ENCODE measurements at places on chromosomes 6 and 20. TPM values are rescaled to one million over a fixed set of nuclear protein-coding genes. Genes with fewer than 3 reads are reported as not detected.
A peak's percentile ranks its signal among the peaks of the same experiment; 100 is the strongest.

- no peak for DNase-seq
- H3K27me3 ChIP-seq, result no peaks in the 10 kb centered on the region
- no peaks in the 10 kb centered on the region for H3K4me1 ChIP-seq
- no peaks in the 10 kb centered on the region for H3K36me3 ChIP-seq
- H3K4me3 ChIP-seq, result no peak overlapping the region
- H3K27ac ChIP-seq, result no peak overlapping the region
These were observed 43.2 kb upstream of the MC3R start for GRCh38 chr20:56205346-56205745.

Gene HDGFL1
- total RNA-seq, result not detected

Gene EYA2
- total RNA-seq, result 4.2 TPM

Gene TREM2
- total RNA-seq, result 1.4 TPM

GRCh38 chr6:87907521-87907920 is 140.1 kb upstream of the SPACA1 start:
- no peaks in the 10 kb centered on the region for H3K36me3 ChIP-seq
- H3K27ac ChIP-seq, result no peak overlapping the region
- no peaks in the 10 kb centered on the region for H3K27me3 ChIP-seq

DNA sequence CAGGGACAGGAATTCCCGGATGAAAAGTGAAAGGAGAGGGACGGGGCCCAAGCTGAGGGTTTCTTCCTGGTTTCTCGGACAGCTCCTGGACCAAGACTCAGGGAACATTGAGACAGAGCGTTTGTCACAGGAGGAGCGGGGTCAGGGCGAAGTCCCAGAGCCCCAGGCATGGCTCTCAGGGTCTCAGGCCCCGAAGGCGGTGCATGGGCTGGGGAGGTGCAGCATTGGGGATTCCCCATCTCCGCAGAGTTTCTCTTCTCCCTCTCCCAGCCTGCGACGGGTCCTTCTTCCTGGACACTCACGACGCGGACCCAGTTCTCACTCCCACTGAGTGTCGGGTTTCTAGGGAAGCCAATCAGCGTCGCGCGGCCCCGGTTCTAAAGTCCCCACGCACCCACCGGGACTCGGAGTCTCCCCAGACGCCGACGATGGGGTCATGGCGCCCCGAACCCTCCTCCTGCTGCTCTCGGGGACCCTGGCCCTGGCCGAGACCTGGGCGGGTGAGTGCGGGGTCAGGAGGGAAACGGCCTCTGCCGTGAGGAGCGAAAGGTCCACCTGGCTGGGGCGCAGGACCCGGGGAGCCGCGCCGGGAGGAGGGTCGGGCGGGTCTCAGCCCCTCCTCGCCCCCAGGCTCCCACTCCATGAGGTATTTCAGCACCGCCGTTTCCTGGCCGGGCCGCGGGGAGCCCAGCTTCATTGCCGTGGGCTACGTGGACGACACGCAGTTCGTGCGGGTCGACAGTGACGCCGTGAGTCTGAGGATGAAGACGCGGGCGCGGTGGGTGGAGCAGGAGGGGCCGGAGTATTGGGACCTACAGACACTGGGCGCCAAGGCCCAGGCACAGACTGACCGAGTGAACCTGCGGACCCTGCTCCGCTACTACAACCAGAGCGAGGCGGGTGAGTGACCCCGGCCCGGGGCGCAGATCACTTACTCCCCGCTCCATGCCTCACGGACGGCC is 54.6 kb upstream of the POLR1H start:
- no peaks in the 10 kb centered on the region for H3K27me3 ChIP-seq
- peak; percentile 38 for DNase-seq
- H3K36me3 ChIP-seq, result no peaks in the 10 kb centered on the region
- peak overlapping the region; percentile 25 for H3K27ac ChIP-seq
- H3K4me1 ChIP-seq, result peaks cover 11% of the 10 kb centered on the region

- H3K27me3 ChIP-seq, result no peaks in the 10 kb centered on the region
- no peak overlapping the region for H3K27ac ChIP-seq
- no peak for DNase-seq
These were observed 46.9 kb downstream of the OSTM1 start for GRCh38 chr6:108027594-108027993.

Gene AVP
- not detected for total RNA-seq

Gene KIF6
- 0.65 TPM for total RNA-seq

Gene SMLR1
- total RNA-seq, result not detected

Gene HLA-G
- not detected for total RNA-seq

- H3K4me1 ChIP-seq, result no peaks in the 10 kb centered on the region
- H3K27ac ChIP-seq, result no peak overlapping the region
- peak; percentile 57 for DNase-seq
These were observed 20.2 kb upstream of the GJE1 start for GRCh38 chr6:142112451-142113061.

DNA sequence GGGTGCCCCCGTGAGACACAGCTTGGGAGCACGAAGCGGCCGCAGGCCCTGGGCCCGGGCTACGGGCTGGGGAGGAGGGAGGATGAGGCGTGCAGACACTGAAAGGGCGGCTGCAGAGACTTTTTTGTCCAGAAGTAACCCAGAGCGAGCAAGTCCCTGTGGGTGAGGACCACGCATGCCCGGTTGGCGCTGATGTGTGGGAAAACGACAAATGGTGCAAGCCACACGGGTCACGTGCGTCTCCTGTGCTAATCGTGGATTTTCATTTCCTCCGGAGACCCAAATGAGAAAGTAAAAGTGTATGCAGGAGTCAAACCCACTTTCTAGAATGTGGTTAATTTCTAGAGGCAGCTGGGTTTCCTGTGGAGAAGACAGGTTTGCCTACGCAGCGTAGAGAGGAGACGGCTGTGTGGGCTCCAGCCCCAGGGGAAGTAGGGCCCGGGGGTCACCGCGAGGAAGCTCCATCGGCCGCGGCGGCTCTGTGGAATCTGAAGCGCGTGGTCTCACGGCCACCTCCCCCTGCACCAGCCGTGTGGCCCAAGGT is 19.0 kb downstream of the DLL1 start:
- peak overlapping the region; percentile 35 for H3K4me3 ChIP-seq
- H3K27ac ChIP-seq, result no peak overlapping the region
- DNase-seq, result no peak
- H3K27me3 ChIP-seq, result no peaks in the 10 kb centered on the region
- no peaks in the 10 kb centered on the region for H3K36me3 ChIP-seq

GRCh38 chr20:36098364-36098763 is 56.2 kb upstream of the EPB41L1 start:
- peak; percentile 48 for DNase-seq
- no peaks in the 10 kb centered on the region for H3K36me3 ChIP-seq
- H3K27ac ChIP-seq, result peak overlapping the region; percentile 40
- no peaks in the 10 kb centered on the region for H3K4me1 ChIP-seq
- H3K27me3 ChIP-seq, result no peaks in the 10 kb centered on the region
- H3K4me3 ChIP-seq, result no peak overlapping the region

Gene CTCFL
- not detected for total RNA-seq

DNA sequence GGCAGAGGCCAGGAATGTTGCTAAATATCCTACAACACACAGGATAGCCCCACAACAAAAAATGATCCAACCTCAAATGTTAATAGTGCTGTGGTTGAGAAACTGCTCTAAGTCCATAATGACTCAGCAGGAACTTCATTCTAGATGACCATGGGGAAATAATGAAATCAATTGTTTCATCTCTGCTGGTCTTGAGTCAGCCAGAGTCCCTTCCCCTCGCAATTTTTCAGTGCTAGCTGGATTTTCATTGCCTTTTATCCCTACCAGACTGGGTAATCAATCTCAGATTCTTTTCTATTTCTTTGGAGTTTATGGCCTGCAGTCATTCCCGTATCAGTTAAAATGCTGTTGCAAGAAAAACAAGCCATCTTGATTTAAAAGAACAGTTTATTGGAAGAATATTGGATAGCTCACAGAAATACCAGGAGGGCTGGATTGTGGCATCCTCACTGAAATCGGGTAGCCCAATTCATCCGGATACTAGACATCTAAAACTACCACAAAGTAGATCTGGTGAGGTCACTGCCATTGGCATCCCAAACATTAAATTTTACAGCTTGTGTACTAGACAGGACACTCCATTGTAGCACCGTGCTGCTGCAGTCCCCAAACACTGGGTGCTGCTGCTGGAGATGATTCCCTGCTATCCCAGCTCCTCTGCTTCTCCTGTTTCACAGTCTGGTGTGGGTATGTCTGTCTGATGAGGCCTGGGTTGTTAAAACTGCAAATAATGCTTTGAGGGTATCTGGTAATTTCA is 30.3 kb upstream of the POPDC3 start:
- no peak overlapping the region for H3K4me3 ChIP-seq
- H3K4me1 ChIP-seq, result no peaks in the 10 kb centered on the region
- no peaks in the 10 kb centered on the region for H3K36me3 ChIP-seq
- no peak for DNase-seq
- peak overlapping the region; percentile 30 for H3K27ac ChIP-seq

- H3K4me3 ChIP-seq, result no peak overlapping the region
- DNase-seq, result no peak
- H3K36me3 ChIP-seq, result peaks cover 18% of the 10 kb centered on the region
- no peak overlapping the region for H3K27ac ChIP-seq
- no peaks in the 10 kb centered on the region for H3K4me1 ChIP-seq
- H3K27me3 ChIP-seq, result no peaks in the 10 kb centered on the region
These were observed 43.0 kb downstream of the RALGAPB start for GRCh38 chr20:38515631-38516030.

- H3K36me3 ChIP-seq, result no peaks in the 10 kb centered on the region
- H3K27ac ChIP-seq, result no peak overlapping the region
- H3K27me3 ChIP-seq, result no peaks in the 10 kb centered on the region
- no peaks in the 10 kb centered on the region for H3K4me1 ChIP-seq
These were observed 73.6 kb downstream of the TBC1D32 start for GRCh38 chr6:121260651-121261102.

DNA sequence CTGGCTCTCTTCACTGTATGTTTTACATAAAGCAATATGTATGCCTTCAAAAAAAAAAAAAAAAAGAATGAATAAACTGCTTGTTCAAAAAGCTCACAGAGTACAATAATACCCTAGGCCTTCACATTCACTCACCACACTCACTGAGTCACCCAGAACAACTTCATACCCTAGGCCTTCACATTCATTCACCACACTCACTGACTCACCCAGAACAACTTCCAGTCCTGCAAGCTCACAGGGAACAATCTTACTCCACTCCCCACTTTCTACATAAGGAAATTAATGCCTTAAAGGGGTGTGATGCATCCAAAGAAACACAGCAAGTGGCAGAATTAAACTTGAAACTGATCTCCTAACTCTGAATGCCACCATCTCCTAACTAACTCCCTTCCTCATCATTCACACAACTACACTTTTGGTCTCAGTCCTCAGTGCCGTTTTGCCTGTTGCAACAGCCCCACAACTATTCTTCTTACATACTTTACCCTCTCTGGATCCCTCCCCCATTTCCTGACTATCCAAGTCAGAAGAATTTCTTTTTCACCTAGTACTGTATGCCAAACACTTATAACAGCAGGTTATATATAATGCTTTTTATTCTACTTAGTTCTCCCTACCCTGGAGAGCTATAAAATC is 34.2 kb downstream of the NHSL1 start:
- peaks cover 66% of the 10 kb centered on the region for H3K36me3 ChIP-seq
- no peak for DNase-seq
- no peak overlapping the region for H3K4me3 ChIP-seq
- H3K27me3 ChIP-seq, result no peaks in the 10 kb centered on the region

Gene SEMG1
- not detected for total RNA-seq

DNA sequence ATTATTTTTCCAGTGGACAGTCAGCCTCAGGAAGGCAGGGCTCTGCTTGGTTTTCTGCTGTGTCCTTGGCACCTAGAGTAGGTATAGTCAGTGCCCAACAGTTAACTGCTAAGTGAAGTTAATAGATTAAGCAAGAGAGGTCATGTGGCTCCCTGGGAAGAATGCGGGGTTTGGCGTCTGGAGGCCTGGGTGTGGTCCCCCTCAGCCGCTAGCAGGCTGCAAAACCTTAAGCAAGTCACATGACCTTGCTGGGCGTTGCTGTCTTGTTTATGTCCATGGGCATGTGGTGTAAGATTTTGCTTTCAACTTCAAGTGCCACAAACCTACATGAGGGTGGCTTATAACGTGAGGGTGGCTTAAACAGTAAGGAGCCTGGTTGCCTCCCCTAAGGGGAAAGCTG is 75.5 kb upstream of the SCP2D1 start:
- DNase-seq, result no peak
- no peak overlapping the region for H3K4me3 ChIP-seq
- peaks cover 4% of the 10 kb centered on the region for H3K4me1 ChIP-seq
- H3K36me3 ChIP-seq, result no peaks in the 10 kb centered on the region
- no peak overlapping the region for H3K27ac ChIP-seq

DNA sequence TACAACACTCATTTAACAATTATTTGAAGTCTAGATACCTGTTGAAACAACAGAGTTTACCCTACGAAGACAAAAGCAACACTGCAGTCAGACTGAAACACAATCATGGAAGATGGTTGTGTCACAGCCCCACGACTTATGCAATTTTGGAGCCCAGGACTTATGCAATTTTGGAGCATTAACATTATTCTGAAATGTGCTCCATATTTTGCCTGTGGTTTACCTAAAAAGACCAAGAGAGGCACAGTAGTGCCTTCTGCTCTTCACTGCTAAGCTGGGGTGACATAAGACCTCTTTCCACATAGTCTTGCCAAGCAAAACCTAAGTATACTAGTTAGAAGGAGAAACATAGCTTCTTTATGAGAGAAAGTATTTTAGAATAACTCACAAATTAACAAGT is 216.5 kb downstream of the PTPRK start:
- no peaks in the 10 kb centered on the region for H3K36me3 ChIP-seq
- DNase-seq, result no peak
- no peak overlapping the region for H3K4me3 ChIP-seq
- H3K27me3 ChIP-seq, result no peaks in the 10 kb centered on the region

GRCh38 chr20:9323622-9324021 is 190.8 kb upstream of the LAMP5 start:
- no peaks in the 10 kb centered on the region for H3K36me3 ChIP-seq
- no peaks in the 10 kb centered on the region for H3K27me3 ChIP-seq
- H3K4me1 ChIP-seq, result peaks cover 3% of the 10 kb centered on the region
- DNase-seq, result no peak

GRCh38 chr20:35876033-35876320 is 78.3 kb downstream of the SCAND1 start:
- H3K36me3 ChIP-seq, result no peaks in the 10 kb centered on the region
- H3K4me3 ChIP-seq, result no peak overlapping the region
- no peaks in the 10 kb centered on the region for H3K27me3 ChIP-seq
- no peak for DNase-seq
- peaks cover 3% of the 10 kb centered on the region for H3K4me1 ChIP-seq
- H3K27ac ChIP-seq, result no peak overlapping the region

- no peak overlapping the region for H3K4me3 ChIP-seq
- H3K27ac ChIP-seq, result no peak overlapping the region
- DNase-seq, result no peak
- H3K4me1 ChIP-seq, result no peaks in the 10 kb centered on the region
- no peaks in the 10 kb centered on the region for H3K27me3 ChIP-seq
- no peaks in the 10 kb centered on the region for H3K36me3 ChIP-seq
These were observed 27.2 kb upstream of the SYNJ2 start for GRCh38 chr6:157954150-157955117.

GRCh38 chr6:144480473-144480872 is 195.3 kb downstream of the UTRN start:
- peaks cover 38% of the 10 kb centered on the region for H3K4me1 ChIP-seq
- no peaks in the 10 kb centered on the region for H3K27me3 ChIP-seq
- H3K27ac ChIP-seq, result no peak overlapping the region
- no peak for DNase-seq
